NCI-H1105 treated with DMSO at 0.1 percent for 48 hours (cell line): ENCODE measurements at places on chromosomes 1 and 21.

- DNase-seq, result no peak
These were observed 184.9 kb downstream of the URB2 start for GRCh38 chr1:229810961-229811360.

GRCh38 chr1:224959115-224959514 lies 29.6 kb downstream of the DNAH14 start:
- no peak for DNase-seq

- DNase-seq, result no peak
These were observed 8.4 kb downstream of the SLC1A7 start for GRCh38 chr1:53134042-53134485.

GRCh38 chr1:96596226-96596922 lies 125.2 kb upstream of the PTBP2 start:
- DNase-seq, result no peak

DNA sequence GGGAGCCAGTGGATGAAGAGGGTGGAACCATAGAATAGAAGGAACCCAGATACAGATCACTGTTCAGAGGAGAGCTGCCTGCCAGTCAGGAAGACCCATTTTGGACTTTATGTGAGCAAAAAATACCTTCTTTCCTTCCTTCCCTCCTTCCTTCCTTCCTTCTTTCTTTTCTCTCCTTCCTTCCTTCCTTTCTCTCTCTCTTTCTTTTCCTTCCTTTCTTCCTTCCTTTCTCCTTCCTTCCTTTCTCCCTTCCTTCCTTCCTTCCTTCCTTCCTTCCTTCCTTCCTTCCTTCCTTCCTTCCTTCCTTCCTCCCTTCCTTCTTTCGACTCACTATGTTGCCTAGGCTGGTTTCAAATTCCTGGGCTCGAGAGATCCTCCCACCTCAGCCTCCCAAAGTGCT lies 22.1 kb upstream of the FMOD start:
- no peak for DNase-seq
